Vagina (tissue), 2 donors: ENCODE measurements at places on chromosomes 12 and 14. TPM values are rescaled to one million over a fixed set of nuclear protein-coding genes. Genes with fewer than 3 reads are reported as not detected.

DNA sequence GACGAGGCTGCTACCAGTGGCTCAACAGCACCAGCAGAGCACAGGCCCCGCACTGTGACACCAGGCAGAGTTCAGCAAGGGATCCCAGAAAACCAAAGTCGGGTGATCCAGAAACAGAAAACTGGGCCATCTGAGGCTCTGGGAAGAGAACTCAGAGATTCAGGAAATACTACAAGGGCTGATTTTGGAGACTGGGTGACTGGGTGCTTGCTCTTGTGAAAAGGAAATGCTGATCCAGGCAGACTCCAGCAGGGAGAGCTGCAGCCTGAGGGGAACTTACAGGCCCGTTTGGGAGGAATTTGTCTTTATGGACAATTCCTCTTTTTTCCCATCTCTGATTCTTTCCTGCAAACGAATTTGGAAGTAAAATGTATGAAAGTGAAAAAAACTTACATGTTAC lies 28.2 kb downstream of the FOXN3 start:
- H3K27me3 ChIP-seq, result no peaks in the 10 kb centered on the region
- H3K4me1 ChIP-seq, result peaks cover 50% of the 10 kb centered on the region
- no peaks in the 10 kb centered on the region for H3K36me3 ChIP-seq
- H3K4me3 ChIP-seq, result no peak overlapping the region

- H3K36me3 ChIP-seq, result no peaks in the 10 kb centered on the region
- H3K4me1 ChIP-seq, result peaks cover 24% of the 10 kb centered on the region
- H3K27ac ChIP-seq, result no peak overlapping the region
- H3K4me3 ChIP-seq, result no peak overlapping the region
- no peak for DNase-seq
Measured at GRCh38 chr12:2156333-2156732, 103.5 kb downstream of the CACNA1C start.

DNA sequence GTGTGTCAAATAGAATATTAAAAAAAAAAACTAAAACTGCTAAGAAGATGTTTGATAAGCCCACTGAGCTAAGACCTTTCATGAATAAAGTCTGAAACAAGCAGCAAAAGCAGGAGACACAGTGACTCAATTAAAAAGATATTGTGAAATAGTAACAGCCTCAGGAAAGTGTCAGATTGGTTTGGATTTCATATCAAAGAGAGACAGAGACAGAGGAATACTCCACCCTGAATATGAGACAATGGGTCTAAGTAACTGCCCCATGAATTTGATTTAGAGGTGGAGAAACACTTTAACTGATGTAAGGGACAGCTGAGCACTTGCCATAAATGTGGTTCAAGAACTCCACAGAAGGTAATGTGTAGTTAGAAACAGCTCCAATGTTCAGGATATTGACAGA lies 277.9 kb upstream of the FOXG1 start:
- DNase-seq, result no peak
- no peak overlapping the region for H3K4me3 ChIP-seq
- H3K27ac ChIP-seq, result no peak overlapping the region
- no peaks in the 10 kb centered on the region for H3K36me3 ChIP-seq
- no peaks in the 10 kb centered on the region for H3K27me3 ChIP-seq

DNA sequence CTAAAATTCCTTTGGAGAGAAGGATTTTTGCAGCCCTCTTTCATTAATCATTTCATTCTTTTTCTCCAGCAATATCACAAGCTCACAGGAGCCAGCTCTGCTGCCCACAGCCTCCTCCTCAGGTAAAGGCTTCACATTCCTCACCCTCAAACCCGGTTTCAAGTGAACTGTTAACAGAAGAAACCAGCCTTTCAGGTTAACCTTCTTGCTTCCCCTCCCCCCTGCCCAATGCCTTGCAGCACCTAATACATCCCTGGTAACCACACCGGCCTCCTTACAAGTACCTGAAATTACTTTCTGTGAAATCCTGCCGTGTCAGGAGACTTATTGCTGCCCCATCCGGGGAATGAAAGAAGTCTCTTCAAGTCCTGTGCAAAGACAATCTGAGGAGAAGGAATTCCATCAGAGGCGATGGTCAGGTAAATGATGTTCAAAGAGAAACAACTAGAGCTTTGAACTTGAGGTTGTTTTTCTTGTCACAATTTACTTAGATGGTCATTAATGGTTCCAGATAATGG lies 111.2 kb downstream of the MYRFL start:
- H3K4me1 ChIP-seq, result no peaks in the 10 kb centered on the region
- no peak for DNase-seq
- H3K27me3 ChIP-seq, result no peaks in the 10 kb centered on the region
- no peaks in the 10 kb centered on the region for H3K36me3 ChIP-seq

The TMEM253 gene
- not detected for total RNA-seq

The KERA gene
- total RNA-seq, result not detected
